Right atrium auricular region (tissue), 2 donors: ENCODE measurements at places on chromosomes 7 and 10.

DNA sequence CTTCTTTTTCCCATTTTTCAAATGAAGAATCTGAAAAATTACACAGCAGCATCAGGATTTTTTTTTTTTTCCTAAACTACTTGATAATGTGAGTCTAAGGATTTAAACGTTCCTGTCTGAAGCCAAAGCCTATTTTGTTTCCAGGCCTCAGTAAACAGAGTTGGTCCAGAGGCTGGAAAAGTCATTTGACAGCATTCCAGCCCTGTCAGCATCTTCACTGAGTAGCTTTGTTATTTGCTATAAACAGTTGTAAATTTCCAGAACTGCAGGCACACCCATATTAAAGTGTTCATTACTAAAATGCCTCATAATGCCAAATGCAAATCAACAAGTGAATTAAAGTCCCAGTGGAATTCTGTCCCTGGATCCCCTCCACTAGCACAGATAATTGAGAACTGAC lies 35.5 kb upstream of the KMT2E start:
- DNase-seq = no peak

GRCh38 chr10:95287281-95287680 lies 3.5 kb downstream of the PDLIM1 start:
- DNase-seq = no peak

GRCh38 chr7:27245124-27245797 lies 2.7 kb downstream of the EVX1 start:
- DNase-seq = no peak

DNA sequence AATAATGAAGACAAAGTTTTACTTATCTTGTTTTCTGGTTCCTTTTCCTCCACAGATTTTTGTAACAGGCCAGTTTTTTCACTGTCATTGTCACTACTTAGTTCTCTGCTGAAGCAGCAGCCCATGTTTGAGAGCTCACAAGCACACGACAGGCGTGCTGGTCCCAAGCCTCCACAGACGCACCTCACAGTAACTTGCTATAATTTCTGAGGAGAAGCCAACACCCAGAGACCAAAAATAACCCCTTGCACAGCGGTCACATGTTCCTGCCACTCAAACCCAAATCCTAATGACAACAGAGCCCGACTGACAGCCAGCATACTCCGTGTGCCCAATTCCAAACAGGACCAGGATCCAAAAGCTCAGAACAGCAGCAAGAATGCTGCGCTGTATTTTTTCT lies 58.5 kb downstream of the LARP4B start:
- DNase-seq = no peak

GRCh38 chr7:142620402-142620801 lies 128.9 kb upstream of the PRSS1 start:
- no peak for DNase-seq

DNA sequence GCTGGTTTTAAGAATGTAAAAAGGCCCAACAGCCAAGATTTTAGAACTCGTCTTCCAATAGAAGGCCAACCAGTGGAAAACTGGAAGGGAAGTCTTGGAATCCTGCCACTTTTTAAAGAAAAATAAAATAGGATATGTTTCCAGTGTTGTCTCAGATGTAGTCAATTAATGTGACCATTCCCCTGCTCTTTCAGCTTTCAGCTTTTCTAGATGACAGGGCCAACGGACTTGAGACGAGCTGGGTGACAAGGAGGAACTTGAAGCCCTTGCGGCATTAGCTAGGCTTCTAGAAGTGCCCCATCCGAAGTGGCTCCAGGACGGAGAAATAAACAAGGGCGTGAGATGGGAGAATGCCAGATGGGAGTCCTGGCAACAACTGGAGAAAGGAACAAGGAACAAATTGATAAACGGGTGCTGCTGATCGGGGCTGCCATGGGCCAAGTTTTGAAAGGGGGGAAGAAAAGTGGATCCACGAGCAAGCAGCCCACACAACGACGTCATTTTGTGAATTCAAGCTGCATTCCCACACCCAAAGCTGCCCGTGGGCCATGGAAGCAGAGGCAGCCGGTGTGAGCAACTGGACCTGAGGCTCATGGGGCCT lies 42.3 kb downstream of the CTBP2 start:
- DNase-seq = no peak

GRCh38 chr7:116836911-116837310 lies 25.5 kb upstream of the CAPZA2 start:
- DNase-seq = no peak

DNA sequence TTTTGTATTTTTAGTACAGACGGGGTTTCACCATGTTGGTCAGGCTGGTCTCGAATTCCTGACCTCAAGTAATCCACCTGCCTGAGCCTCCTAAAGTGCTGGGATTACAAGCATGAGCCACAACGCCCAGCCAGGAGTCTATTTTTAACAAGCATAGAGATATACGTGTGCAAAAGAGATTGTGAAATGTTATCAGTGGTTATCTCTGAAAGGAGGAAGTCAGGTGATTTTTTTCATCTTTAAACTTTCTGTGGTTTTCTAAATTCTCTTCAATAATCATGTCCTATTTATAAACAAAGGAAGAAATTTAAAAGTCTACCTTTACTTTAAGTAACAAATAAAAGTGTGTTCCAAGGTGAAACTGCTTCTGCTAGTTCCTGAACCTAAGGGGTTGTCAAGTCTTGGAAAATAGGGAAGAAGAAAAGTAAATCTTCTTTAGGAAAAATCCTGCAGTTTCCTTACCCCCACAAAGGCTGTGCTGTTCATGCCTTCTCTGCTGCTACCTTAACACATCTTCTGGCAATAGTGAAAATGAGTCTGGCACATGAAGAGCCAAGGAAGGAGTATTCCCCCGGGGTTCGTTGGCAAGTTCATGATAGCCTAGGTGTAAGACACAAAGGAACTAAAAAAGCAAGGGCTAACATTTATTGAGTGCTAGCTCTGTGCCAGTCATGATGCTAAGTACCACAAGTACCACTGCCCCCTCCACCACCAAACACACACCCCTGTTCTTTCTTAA lies 51.1 kb downstream of the CYP26A1 start:
- no peak for DNase-seq
